ENCODE measurements at places on chromosomes 3 and 15.

GRCh38 chr3:106261915-106262683, 393.3 kb upstream of the CBLB start:
- DNase-seq, result no peak

- DNase-seq, result no peak
Measured at GRCh38 chr3:149575213-149575960, 82.4 kb downstream of the WWTR1 start.

DNA sequence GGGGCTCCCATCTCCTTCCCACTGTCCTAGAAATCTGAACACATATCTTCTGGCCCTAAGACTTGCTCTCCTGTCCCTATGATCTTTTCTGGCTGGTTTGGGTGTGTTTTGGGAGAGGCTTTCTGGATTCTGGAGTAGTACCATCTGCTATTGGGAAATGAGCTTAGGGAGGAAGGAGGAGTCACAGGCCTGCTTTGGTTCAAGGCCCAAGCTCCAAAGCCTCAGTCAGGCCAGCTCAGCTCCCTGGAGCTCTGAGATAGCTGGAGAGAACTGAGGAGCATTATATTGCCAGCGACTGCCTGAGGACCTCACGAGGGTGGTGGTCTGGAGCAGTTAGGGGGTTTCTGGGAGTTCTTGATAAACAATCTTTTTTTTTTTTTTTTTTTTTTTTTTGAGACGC, 18.7 kb downstream of the RASGRF1 start:
- no peak for DNase-seq

DNA sequence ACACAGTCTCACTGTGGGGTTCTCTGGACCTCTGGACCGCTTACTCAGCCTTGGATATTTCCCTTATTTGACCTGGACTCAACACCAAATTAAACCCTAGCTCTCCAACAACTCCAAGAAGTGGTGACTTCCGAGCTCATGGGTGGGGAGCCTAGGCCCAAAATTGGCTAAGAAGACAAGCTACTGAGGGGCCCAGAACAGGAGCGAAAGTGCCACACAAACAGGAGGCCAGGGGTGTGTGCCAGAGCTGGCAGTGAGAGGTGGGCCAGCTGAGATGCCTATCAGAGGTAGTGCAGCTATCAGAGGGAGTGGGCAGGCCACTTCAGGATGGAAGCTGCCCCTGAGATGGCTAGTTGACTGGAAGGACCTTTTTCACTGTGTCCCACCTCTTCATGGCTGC, 151.1 kb upstream of the PRR20G start:
- no peak for DNase-seq

- DNase-seq, result no peak
Measured at GRCh38 chr3:159824333-159824732, 164.3 kb upstream of the IL12A start.
